ENCODE measurements at places on chromosomes 13 and 19.

DNA sequence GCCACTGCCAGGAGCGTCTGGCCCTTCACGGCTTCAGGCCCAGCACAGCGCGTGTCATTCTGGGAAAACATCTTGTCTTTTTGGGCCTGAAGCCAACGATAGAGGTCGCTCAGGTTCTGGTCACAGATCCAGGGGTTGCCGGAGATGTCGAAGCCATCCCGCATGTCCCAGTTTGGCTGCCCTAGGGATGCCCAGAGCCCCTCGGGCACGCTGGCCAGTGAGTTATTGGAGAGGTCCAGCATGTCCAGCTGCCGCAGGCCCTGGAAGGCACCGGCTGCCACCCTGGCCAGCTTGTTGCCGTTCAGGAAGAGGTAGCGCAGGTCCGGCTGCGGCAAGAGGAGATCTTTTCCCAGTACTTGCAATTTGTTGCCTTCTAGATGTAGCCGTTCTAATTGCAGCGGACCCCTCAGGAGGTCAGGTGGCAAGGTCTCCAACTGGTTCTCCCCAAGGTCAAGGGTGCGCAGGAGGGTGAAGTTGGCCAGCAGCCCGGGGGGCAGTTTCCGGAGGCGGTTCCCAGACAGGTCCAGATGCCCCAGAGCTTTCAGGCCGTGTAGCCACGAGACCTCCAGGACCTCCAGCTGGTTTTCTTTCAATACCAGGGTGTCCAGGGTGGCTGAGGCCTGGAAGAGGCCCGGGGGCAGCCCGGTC is 1.8 kb downstream of the LRG1 start:
- no peak for DNase-seq

GRCh38 chr19:512547-513365 is 5.5 kb downstream of the TPGS1 start:
- no peak for DNase-seq

DNA sequence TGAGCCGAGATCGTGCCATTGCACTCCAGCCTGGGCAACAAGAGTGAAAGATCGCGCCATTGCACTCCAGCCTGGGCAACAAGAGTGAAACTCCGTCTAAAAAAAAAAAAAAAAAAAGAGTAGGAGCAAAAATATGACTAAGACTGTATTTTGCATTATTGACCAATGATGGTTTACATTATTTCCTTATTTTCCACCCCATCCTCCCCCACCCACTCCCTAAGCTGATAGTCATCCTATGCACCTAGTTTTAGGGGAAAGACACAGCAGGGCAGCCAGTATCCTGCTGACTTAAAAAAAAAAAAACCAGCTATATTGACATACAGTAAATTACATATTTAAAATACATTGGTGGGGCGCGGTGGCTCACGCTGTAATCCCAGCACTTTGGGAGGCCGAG is 25.1 kb downstream of the VAV1 start:
- DNase-seq = no peak

DNA sequence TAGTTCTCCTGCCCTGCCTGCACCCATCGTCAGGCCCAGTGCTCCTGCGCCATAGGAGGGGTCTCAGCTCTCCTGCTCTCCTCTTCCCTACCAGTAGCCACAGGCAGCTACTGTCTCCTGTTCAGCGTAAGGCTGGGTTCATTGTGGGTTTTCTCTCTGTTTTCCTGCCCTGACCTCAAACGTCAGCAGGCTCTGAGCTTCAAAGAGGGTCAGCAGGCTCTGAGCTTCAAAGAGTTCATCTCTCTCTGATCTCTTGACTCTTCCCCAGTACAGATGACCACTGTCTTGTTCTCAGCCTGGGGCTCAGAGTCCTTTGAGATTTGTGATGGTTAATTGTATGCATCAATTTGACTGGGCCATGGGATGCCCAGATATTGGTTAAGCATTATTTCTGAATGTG is 4.6 kb upstream of the CPB2 start:
- DNase-seq = no peak

GRCh38 chr13:109135018-109135417 is 505.6 kb downstream of the MYO16 start:
- DNase-seq = no peak

DNA sequence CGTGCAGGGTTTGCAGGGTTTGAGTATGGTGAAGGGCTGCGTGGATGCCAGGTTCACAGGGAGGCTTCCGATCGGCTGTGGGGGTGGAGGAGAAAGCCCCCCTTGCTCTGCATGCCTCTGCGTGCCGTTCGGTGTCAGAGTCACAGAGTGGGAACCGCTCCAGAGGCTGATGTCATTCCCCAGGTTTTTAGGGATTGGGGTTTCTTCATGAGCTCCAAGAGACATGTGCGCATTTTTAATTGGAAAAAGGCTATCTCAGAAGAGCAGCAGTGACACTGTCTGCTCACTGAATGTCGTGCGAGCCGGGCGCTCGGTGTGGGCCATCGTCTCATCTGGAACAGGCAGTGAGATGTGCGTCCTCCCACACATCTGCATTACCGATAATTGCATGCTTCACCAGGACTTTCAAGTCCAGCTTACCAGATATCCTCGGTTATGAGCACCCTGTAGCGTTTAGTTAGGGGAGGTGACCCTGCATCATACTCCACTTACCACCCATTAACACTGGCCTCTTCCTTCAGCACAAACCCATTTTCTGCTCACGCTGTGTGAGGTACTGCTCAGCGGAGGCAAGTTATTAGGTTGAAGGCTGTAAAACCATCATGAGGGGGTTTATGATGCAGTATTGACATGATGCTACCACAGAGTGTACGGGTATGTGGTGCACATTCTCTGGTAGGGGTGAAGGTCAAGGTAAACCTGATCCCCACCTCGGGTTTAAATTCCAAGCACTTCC is 1.7 kb downstream of the MCF2L start:
- peak; percentile 87 for DNase-seq

DNA sequence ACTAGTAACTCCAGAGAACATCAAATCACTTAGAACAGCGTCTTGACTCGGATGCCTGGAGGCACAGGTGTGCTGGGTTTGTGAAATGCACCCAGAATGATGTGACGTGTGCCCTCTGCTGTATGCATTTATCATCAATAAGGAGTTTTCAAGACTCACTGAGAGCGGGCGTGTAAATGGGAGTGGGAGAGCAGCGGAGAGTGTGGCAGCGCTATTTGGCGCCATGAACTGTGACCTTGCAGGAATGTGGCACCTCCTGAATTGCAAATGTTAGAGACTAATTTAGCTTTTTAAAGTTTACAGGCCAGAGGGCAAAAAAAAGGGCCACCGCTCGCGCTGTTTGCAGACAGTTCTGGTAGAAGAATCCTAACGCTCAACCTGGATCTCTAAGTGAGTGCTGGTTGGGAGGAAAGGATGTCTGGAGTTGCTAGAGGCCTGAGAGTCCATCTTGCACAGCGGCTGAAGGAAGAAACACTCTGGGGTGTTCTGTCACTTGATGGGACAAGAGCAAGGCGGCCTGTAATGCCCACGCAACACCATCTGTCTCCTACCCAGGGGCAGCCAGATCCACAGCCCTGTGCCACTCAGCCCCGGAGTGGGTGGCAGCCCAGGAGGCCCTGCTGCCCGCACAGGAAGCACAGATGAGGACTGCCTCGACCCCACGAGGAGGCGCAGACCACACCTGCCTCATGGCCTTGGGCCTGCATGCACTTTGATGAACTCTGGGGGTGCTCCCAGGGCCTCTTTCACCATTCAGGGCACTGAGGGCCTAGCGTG is 19.7 kb downstream of the RANBP3 start:
- no peak for DNase-seq
